ENCODE measurements at places on chromosomes 5 and 9.

GRCh38 chr5:161857358-161857757, 9.4 kb downstream of the GABRA1 start:
- no peak for DNase-seq

DNA sequence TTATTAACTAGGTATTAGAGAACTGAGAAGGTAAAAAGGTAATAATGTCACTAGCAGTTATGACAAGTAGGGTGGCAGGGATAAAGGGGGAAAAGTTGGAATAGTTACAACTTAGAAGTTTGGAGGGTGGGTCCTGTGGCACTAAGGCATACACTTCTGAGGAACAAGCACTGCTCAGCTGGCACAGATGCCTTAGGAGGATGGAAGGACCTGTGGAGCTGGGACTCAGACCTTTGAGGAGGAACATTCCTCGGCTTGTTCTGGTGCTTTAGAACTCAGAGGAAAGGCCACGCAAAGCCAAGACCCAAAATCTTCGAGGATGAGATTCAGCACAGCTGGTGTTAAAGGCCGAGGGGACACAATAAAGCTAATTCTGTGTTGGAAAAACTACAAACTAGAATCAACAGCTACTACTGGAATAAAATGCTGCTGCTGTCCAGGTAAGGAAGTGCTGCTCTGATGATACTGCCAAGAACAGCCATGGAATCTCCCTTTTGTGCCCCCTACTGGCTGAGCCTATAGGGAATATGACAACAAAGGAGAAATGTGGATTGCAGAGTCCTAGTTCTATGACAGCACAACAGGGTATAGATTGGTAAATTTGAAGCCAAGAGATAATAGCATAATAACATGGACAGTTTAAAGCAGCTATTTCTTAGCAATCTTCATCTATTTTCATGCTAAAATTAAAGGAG, 126.7 kb downstream of the SLC25A46 start:
- no peak for DNase-seq

- DNase-seq: no peak
Observed at GRCh38 chr5:72065751-72066255, 41.5 kb upstream of the MAP1B start.

GRCh38 chr5:10725636-10726035, 35.4 kb downstream of the DAP start:
- DNase-seq: no peak

DNA sequence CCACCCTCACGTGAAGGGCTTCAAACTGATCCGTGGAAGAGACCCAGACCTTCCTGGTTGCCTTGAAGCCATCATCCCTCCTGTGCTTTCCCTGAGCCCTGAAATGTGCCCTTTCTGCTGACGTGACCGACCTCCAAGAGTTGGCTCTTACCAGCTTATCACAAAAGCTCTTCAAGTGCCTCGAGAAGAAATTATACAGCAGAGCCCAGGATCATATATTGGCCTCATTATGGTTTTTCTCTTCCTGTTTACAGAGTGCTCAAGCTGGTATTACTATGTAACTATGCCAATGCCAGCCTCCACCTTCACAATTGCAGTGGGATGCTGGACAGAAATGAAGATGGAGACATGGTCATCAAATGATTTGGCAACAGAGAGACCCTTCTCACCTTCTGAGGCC, 66.0 kb downstream of the AOPEP start:
- DNase-seq: no peak

GRCh38 chr9:110672873-110673510, 4.4 kb downstream of the MUSK start:
- DNase-seq: no peak

- DNase-seq: no peak
Observed at GRCh38 chr9:83754383-83754977, 46.7 kb upstream of the UBQLN1 start.

DNA sequence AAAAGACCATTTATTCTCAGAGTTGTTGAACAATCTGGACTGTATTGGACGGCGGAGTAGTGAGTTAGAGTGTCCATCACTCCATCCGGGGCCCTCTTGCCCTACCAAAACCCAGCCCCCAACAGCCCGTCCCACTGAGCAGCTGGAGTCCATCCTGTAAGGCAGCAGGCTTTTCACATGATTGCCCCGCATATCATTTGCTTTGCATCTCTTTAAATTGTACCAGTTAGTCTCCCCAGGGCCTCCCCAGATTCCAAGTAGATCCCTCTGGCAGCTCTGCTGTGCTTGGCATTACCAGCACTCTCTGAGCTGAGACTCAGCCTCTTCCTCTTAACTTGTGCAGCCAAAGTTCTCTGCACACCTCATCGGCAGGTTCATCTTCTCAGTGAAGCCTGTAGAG, 48.6 kb upstream of the ADCY2 start:
- DNase-seq: no peak

GRCh38 chr5:141960449-141961323, 2.7 kb upstream of the PCDH12 start:
- DNase-seq: peak; percentile 93

DNA sequence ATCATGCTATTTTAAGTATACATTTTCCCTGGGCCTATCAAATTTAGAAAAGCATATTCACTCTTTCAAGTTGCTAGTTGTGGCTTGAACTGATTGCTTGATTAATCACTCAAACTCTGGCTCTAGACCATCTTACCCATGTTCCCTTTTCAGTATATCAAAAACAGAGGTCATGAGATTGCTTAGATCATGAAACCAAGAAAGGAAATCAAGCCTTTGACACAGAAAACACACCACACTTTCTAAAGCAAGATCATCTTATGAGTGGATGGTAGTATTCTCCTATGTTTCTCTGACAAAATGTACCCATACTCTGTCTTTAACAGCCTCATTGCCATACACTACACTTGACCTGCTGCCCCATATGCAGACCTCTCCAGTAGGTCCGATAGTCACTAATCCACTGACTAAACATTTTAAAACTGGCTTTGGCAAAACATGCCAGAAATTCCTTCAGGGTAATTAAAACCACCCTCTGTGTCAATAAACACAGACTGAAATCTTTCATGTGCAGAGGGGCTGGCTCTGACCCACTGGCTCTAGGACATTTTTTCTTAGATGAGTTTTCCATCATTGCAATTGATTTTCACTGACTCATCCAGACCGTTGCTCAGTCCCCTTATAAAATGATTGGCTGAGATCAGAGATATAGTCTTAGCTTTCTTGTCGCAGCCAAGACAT, 18.2 kb downstream of the PPP2R2B start:
- DNase-seq: no peak

- DNase-seq: no peak
Observed at GRCh38 chr9:134489621-134490408, 151.8 kb upstream of the COL5A1 start.

GRCh38 chr9:130834371-130835336, at the start of gene ABL1:
Gene ABL1, plus strand, starts transcription at chr9:130835254. Its CDS starts 193 bp downstream, at chr9:130835447.
- peak; percentile 73 for DNase-seq

- DNase-seq: no peak
Observed at GRCh38 chr5:40616781-40617180, 62.9 kb upstream of the PTGER4 start.

DNA sequence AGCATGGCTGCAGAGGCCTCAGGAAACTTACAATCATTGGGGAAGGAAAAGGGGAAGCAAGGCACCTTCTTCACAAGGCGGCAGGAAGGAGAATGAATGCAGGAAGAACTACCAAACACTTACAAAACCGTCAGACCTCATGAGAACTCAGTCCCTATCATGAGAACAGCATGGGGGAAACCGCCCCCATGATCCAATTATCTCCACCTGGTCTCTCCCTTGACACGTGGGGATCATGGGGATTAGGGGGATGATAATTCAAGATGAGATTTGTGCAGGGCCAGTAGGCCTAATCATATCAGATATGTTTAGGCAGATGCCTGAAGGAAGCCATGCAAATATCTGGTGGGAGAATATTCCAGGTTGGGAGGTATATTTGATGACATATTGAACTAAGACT, 1176.4 kb upstream of the CDH18 start:
- DNase-seq: no peak

GRCh38 chr9:121757281-121757585, 105.8 kb downstream of the DAB2IP start:
- DNase-seq: no peak

DNA sequence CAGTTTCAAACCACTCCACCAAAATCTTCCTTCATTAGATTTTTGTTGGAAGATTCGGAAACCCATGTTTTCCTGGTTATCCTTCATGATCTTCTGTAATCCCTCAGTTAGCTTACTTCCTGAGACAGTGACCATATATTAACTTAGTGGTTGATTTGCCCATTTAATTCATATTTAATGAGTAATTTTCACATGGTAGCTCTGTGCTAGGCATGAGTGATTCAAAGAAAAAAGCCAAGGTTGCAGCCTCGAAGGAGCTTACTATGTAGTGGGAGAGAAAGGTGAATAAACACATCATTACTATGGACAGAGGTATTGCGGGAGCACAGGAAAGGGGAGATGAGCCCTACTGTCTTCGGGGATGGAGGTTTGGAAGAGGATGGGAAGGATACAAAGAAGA, 158.5 kb downstream of the TLE1 start:
- no peak for DNase-seq

GRCh38 chr9:113462781-113463286, 693 bp upstream of the RGS3 start:
- no peak for DNase-seq

- no peak for DNase-seq
Observed at GRCh38 chr5:8865266-8865665, 680.6 kb downstream of the SEMA5A start.

GRCh38 chr9:135811801-135812200, 95.5 kb downstream of the CAMSAP1 start:
- no peak for DNase-seq

- no peak for DNase-seq
Observed at GRCh38 chr9:135641745-135642144, 2.4 kb upstream of the GLT6D1 start.

- DNase-seq: no peak
Observed at GRCh38 chr5:180170106-180170809, 38.8 kb downstream of the RASGEF1C start.

- DNase-seq: no peak
Observed at GRCh38 chr9:33229359-33230114, 10.4 kb upstream of the SPINK4 start.

DNA sequence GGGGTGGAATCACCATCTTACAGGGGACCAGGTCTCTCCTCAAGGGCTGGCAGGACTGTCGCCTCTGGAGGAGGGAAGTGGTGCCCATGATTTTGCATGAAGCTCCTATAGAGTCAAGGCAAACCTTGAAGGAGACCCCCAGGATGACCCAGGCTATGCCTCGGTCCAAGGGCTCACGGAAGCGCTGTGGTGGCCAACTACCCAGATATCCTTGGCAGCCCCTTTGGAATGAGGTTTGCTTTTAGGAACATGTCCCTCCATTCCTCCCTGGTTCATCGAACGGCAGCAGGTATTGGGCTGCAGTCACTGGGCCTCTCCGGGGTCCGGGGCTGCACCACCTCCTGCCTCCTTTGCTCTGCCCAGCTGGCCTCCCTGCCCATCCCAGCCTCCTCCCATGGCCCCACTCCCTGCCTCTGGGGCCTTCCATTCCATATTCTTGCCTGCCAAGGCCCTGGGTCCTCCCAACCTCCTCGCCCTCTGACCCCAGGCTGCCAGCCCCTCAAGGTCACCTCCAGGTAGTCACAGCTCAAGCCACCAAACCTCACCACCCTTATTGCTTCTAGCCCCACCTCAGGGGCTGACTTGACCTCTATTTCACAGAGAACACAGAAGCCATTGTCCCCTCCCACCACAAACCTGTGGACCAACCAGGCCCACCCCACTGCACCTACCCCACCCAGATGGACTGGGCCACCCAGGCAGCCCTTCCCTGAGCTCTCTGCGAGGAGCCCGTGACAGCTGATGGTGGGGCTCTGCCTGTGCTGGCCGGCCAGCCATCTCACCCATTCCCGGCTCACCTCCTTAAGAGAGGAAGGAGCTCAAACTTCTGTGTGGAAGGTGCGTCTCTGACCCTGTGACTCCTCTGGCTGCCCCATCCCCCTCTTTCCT, 3.6 kb upstream of the IL3 start:
- no peak for DNase-seq

DNA sequence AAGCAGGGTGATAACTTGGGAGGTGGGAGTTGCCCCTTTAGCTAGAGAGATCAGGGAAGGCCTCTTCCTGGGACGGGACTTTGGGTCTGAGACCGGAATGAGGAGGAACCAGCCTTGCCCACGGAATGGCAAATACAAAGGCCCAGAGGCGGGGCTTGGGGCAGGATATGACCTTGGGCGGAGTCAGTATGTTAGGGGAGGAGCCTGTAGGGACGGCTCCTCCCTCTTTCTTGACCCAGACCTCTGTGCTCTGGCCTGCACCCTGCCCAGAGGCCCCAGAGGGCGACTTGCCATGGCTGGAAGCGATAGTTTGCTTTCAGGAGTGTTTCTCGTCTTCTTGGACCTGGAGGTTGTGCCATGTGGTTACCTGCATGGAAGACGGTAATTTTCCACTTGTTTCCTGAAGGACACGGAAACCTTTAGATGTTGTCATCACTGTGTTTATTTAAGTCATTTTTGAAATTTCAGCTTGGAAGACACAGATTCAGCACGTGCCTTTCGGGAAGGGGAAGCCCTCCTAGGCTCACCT, 85.6 kb downstream of the DAB2IP start:
- DNase-seq: no peak

GRCh38 chr9:133619791-133620190, 10.6 kb upstream of the FAM163B start:
- DNase-seq: peak; percentile 49

DNA sequence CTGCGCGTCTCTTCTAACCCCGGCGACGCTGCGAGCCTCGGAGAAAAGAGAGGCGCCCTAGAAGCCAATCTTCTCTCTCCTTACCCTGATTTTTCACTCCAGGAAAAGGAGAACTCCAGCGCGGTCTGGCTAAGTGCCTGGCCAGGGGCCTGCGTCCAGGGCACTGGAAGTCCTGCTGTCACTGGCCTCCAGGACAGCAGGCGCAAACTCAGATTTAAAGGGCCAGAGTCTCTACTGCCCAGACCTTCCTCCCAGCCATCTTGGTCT, 553 bp upstream of the FOXB2 start:
- DNase-seq: no peak

DNA sequence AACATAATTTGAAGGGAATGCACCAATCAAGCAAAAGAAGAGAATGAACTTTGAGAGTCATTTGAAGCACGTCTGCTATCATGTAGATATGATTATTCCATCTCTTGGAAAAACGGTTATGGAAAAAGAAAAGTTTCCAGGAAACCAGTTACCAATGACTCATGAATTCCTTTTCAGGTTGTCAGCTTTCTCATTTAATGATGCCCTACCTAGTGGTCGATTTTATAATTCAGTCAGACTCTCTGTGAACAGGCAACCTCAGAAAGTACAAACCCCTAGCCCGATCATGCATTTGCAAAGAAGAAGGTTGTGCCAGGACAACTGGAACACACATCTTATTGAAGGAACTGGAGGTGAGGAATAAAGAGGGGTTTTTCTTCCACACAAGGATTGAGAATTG, 355.1 kb upstream of the GRIA1 start:
- no peak for DNase-seq

DNA sequence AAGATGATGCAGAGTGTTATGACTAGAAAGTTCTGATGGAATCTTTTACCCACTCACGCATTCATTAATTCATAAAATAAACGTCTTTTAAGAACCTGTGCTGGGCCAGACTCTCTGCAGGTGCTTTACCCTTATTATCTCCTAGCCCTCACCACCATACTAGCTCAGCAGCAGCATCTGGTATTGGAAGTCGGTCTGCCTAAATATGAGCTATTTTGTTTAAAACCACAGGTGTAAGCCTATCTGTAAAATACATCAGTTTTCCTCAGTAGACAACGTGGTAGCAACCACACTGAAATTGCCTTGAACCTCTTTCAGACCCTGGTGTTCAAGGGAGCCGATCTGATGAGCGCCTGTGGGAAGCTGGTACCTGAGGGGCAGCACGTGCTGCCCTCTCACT, 69.4 kb downstream of the PPIC start:
- no peak for DNase-seq

Measured in stimulated activated CD4-positive, alpha-beta T cell treated with anti-CD3 and anti-CD28 coated beads, Interleukin-4, amount 100 ng/mL, for 24 hours (primary cell).